ENCODE measurements at places on chromosomes 3 and 15.

DNA sequence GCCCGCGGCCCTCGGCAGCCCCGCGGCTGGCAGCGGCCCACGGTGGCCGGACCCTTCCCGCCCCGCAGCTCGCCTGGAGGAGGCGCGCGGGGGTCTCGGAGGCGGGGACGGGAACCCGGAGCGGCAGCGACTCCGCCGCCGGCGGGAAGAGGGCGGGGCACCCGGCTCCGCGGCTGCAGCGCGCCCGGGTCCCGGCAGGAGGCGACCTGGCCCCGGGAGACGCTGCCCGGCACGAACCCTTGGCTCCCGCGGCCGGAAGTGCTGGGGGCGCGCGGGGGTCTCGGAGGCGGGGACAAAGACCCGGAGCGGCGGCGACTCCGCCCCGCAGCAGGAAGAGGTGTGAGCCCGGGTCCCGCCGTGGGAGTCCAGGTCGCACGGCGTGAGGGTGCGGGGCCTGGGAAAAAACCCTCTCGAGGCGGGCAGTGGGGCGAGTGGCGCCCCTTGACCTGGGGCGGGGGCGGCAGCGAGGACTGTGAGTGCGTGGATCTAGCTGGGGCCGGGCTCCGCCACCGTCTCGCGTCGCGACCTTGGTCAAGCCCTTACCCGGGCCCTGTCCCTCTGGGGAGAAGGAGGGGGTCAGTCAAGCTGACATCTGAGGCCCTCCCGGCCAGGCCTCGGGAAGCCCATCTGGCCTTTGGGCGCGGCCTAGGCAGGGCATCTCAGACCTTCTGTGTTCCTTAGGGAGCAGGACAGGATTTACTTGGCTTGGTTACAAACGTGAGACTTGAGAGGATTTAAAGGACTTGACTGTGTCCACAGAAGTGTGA, at the start of gene CIB2:
Gene CIB2 (minus strand): TSS at position 151 of the 767 bp plus-strand sequence. CDS start 230 bp downstream, outside the sequence.
- peak; percentile 67 for DNase-seq

- DNase-seq, result no peak
Measured at GRCh38 chr3:8765528-8765927, 3.9 kb downstream of the OXTR start.

DNA sequence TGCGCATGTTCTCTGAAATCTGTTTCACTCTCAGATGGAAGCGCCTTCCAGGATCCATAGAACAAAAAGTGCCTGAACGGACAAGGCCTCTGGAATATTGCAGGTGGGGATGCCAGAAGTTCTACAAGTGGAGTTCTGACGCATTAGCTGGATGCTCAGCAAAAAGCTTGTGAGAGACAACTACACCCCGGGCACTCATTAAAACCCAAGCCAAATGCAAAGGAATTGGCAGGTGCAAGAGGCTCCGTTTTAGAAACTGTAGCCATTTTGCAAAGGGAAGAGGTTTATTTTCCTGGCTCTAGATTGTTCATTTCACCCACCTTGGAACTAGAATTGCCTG, 35.2 kb upstream of the SLC24A5 start:
- DNase-seq, result no peak

DNA sequence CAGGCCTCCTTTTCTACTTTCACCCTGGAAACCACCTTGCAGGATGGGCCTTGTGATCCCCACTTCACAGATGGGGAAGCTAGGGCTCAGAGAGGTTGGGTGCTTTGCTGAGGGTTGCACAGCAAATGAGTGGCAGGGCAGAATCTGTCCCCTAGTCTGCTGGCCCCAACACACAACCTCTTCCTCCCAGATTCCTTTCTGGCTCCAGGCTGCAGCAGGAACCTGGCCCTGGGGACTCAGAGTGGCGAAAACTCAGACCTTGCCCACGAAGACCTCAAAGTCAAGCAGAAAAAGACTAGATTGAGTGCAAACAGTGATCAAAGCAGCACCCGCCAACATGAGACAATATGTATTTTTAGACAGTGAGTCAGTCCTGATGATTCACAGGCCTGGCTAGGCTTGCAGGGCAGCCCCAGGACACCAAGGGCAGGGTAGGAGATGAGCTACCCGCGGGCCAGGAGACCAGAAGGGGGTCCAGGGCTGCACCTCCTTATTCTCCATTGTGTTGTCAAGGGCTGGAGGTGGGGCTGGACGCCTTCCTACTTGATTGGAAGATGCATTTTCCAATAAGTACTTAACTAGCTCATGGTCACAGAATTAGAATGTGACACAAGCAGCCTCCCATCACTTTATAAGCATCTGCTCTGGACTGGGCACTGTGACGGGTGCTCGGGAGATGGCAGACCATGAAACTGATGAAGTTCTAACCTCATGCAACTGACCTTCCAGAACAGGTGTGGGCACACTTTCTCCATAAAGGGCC, 23.9 kb downstream of the GOLGA6L2 start:
- DNase-seq, result no peak

DNA sequence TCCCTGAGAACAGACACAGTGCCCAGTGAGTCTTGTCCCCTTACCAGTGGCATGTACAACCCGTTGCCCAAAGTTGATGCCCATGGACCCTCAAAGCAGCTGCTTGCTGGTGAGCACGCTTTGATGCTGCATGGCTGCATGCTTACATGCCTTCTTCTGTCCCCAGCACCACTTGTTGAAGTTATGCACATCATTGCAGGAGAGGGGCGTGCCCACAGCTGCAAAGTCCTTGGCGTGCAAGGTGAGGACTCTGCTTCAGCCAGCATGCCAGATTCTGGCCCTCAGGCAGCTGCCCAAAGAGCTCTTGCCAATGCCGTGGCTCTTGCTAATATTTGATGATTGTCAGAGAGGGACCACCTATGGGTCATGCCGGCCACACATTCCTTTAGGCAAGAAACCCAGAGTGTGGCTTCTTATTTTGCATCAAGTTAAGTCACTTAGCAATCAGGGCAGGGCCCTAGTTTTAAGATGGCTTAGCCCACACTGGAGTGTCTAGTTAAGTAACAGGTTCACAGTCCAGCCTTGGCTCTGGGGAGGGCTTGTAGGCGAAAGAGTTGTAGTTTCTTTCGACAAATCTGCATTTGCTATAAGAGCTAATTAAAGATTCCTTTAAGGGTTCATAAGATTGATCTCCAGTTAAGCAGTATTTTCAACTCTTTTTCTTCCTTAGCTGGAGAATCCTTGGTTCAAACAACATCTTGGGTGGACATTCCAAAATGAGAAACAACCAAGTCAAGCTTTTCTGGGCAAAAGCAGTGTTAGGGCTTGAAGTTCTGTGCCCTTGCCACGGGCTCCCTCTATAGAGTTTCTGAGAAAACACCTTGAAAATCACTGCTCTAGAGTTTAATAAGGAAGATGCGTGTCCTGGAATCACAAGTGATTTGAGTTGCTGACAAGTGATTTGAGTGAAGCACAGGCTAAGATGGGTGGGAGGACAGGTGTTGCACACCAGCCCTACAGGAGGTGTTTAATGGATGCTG, 128.6 kb downstream of the SLCO3A1 start:
- DNase-seq, result no peak

DNA sequence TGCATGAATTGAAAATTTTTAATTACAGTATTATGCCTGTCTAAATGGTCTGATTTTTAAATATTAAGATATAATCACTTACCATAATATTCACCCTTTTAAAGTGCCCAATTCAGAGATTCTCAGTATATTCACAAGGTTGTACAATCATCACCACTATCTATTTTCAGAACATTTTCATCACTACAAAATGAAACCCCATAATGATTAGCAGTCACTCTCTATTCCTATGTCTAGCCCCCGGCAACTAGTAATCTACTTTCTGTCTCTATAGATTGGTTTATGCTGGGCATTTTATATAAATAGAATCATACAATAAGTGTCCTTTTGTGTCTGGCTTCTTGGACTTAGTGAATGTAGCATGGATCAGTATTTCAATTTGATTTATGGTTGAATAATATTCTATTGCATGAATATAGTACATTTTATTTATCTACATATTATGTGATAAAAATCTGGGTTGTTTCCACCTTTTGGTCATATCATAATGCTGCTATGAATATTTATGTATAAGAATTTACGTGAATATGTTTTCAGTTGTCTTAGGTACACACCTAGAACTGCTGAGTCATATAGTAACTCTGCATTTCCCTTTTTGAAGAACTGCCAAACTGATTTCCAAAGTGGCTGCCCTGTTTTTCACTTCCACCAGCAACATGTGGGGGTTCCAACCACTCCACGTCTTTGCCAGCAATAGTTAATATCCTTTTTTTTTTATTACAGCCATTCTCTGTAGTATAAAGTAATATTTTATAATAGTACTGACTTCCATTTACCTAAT, 485.7 kb upstream of the ZNF385D start:
- no peak for DNase-seq

- DNase-seq, result no peak
Measured at GRCh38 chr15:61654918-61655317, 405.3 kb downstream of the VPS13C start.

- no peak for DNase-seq
Measured at GRCh38 chr3:25863416-25863959, 73.6 kb downstream of the OXSM start.

- DNase-seq, result no peak
Measured at GRCh38 chr3:10396083-10396482, 75.2 kb upstream of the SEC13 start.

GRCh38 chr3:169246158-169246557, 417.4 kb downstream of the MECOM start:
- no peak for DNase-seq

DNA sequence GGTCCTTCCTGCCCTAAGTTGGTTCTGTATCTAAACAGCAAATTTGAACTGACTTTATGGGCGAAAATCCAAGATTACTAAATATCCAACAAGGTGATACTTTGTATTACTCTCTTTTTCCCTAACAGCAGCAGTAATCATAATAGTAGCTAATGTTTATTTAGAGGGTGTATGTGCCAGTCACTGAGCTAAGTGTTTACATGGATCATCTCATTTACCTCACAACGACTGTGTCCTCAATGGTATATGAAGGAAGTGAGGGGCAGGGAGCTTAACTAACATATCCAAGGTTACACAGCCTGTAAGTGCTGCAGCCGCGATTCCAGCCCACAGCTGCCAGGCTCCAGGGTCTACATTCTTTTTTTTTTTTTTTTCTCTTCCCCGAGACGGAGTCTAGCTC, 10.3 kb upstream of the LRRC34 start:
- DNase-seq, result no peak

DNA sequence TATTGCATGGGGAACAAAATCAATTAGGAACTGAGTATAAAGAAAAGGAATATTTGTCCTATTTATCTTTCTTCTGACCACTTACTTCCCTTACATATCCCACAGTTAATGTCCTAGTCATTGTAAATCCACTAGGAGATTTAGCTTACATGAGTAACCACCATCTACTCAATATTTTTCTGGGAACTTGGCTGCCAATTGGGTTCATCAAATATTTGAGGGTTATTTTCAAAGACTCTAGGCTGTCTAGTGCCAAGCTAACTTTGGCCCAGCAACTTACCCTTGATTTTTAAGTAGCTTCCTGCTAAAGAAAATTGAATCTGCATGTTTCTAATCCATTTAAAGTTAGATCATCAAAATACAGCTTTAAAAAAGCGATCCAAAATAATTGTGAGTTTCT, 362.5 kb upstream of the EPHA3 start:
- DNase-seq, result no peak

GRCh38 chr3:108099679-108100428, 9.0 kb upstream of the CD47 start:
- DNase-seq, result no peak

- DNase-seq, result no peak
Measured at GRCh38 chr15:43441316-43441715, 51.6 kb downstream of the TP53BP1 start.

DNA sequence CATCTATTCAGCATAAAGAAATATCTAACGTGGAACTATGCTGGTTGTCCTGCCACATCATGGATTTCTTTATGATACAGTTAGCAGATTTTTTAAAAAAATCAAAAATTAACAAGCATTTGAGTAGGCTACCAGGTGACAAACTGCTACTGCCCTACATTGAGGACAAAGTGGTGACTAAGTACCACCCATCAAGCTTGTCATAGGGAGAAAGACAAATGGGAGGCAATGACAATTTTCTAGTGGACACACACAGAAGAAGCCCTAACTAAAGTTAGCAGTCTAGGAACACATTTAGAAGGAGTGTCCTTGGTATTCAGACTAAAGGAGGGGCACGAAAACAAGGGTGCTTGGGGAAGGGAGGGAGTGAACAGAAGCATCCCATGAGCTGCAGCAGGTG, 131.2 kb downstream of the TBL1XR1 start:
- no peak for DNase-seq

DNA sequence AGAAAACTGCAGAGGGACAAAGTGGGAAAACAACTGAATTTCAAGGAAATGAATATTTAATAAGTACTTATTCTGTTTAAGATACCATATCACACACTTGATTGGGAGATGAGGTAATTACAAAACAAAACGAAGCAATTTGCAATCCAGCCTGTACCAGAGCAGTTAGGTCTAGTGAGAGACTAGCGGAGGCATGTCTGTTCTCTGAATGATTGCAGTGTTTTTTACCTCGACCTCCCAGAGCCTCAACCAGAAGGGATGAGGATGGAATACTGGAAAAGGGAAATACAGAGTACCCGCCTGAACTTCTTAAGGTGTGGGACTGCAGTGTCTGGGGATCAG, 59.5 kb downstream of the PIK3CB start:
- DNase-seq, result no peak

DNA sequence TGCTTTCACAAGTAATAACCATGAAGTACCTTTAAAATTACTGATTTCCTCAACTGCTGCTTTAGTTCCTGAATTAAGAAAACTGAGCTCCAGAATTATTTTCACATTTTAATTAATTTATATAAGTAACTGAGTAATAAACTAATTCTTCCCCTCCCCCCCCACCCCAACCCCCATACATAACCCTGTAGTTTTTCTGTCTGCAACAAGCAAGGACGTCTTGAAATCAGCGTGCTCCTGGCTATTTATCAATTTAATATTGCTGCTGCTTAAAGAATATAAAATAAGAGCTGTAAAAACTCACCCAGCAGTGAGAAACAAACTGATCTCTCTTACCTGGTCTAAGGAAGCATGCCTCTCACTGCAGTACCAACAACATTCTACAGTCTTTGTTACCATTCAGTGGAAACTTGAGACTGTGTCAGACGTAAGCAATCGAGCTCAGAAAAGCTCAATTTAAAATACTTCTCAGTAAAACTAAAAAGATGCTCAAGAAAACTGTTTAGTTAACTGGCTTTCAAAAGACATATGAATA, 121.0 kb downstream of the TFDP2 start:
- no peak for DNase-seq

DNA sequence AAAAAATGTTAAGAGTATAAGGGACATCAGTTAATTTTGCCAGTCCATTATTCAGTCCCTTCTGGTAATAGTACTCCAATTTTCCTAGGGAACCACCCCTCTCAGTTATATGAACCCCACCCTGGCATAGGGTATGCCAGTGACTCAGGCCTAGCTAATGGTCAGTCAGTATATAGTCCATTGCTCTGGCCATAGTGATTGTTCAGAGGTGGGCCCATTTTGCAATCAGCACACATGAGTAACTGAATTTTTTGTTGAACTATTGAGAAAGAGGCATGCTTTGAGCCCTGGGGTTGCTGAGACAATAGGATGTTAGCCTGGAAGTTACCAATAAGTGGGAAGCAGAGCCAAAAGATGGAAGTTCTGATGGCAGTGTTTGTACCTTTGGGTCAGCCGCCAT, 4.1 kb downstream of the LRCH3 start:
- DNase-seq, result no peak

GRCh38 chr3:31226346-31226745, 306.4 kb upstream of the STT3B start:
- DNase-seq, result no peak

- DNase-seq, result no peak
Measured at GRCh38 chr3:40920041-40920440, 279.3 kb upstream of the CTNNB1 start.

Data from activated T-helper 9 cell treated with anti-CD3 and anti-CD28 coated beads, Interleukin-2, amount 50 U/mL, for 16 hours (primary cell).